ENCODE measurements at places on chromosomes 7 and 10. TPM values are rescaled to one million over a fixed set of nuclear protein-coding genes. Genes with fewer than 3 reads are reported as not detected.

The NUDT13 gene
- 0.31 TPM for total RNA-seq

The SSC4D gene
- total RNA-seq = 0.34 TPM

The OR9A2 gene
- not detected for total RNA-seq

The BHLHA15 gene
- not detected for total RNA-seq

The CARD11 gene
- total RNA-seq = 0.50 TPM

The TLL2 gene
- total RNA-seq = not detected

The PRSS37 gene
- total RNA-seq = not detected
